ENCODE measurements at places on chromosomes 3 and 15. TPM values are rescaled to one million over a fixed set of nuclear protein-coding genes. Genes with fewer than 3 reads are reported as not detected.

- DNase-seq = no peak
These were observed 1260.4 kb upstream of the ALCAM start for GRCh38 chr3:104106276-104106675.

GRCh38 chr15:42020713-42021273 is at the start of gene PLA2G4E:
Gene PLA2G4E, minus strand, starts transcription at chr15:42021042. Its CDS starts 12 bp downstream, at chr15:42021030.
- no peak for DNase-seq

Gene FETUB
- 0.65 TPM for polyA plus RNA-seq

Gene KCNAB1
- polyA plus RNA-seq = 2.6 TPM

Measured in renal pelvis (tissue), 12 donors.